Prostate gland (tissue), 2 donors: ENCODE measurements at places on chromosomes 2 and 18. TPM values are rescaled to one million over a fixed set of nuclear protein-coding genes. Genes with fewer than 3 reads are reported as not detected.

GRCh38 chr18:28559511-28559910 is 382.6 kb upstream of the CDH2 start:
- DNase-seq = no peak

GRCh38 chr18:74376523-74376922 is 60.9 kb downstream of the C18orf63 start:
- no peak for DNase-seq

DNA sequence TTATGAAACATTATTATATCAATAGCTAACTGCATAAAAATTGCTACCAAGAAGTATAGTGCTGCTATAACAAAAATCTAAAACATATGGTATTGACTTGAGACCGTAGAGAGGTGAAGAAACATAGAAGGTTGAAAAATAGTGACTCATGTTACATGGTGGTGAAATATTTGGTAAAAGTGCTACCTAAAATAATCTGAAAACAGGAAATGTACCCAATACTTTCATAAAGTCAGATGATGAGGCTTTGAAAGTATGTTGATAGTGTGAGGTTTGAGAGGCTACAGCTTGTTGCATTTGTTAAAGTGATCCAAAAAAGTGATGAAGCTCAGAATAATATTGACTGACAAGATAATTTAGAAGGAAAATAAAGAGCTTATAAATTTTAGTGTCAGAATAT is 718.7 kb upstream of the SLC8A1 start:
- DNase-seq = no peak

DNA sequence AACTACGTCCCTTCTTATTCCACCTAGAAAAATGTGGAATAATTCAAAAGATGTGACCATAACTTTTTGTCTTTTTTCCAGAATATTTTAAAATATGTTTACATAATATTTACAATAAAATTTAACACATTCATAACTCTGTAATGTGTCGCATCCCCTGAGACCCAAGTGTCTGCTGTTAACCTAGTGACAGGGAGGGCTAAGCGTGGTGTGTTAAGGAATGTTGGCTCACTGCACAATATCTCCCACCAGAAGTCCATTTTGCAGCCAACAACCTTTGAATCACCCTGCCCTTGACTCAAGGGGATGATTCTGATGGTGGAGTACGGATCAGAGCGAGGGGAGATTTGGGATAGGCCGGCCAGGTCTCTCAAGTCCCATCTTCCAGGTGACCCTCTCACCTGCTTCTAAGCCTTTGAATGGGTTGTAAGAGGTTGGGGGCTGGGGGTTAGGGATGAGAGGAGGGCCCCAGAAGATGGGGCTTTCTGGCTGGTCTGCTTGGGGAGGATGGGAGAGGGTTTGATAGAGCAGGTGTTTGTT is 43.3 kb downstream of the SERTAD2 start:
- DNase-seq = no peak

DNA sequence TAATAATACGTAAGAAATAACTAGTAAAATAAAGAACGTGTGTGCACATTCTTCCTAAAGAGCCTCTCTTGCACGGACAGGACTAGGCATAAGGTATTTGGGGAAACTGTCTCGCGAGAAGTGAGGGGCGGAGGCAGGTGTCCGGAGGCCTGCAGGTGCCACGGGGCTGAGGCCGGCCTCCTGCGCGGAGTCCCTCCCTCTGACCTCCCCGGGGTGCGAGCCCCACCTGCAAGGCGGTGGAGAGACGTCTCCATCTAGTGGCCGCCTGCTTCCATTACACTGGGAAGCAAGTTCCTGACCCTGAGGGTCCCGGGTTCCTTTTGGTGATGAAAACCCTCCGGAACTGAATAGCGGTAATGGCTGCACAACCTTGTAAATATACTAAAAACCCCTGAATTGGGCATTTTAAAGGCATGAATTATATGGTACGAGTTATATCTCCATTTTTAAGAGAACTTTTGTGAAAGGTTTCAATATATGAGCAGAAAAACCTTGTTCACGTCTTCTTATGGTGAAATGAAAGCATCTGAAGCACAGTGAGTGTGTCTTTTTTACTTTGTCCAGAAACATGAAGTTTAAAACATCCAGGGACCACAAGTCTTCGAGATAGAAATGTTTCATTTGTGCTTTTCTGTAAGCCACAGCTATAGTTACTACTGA is 35.5 kb upstream of the CTDP1 start:
- peak; percentile 38 for DNase-seq

DNA sequence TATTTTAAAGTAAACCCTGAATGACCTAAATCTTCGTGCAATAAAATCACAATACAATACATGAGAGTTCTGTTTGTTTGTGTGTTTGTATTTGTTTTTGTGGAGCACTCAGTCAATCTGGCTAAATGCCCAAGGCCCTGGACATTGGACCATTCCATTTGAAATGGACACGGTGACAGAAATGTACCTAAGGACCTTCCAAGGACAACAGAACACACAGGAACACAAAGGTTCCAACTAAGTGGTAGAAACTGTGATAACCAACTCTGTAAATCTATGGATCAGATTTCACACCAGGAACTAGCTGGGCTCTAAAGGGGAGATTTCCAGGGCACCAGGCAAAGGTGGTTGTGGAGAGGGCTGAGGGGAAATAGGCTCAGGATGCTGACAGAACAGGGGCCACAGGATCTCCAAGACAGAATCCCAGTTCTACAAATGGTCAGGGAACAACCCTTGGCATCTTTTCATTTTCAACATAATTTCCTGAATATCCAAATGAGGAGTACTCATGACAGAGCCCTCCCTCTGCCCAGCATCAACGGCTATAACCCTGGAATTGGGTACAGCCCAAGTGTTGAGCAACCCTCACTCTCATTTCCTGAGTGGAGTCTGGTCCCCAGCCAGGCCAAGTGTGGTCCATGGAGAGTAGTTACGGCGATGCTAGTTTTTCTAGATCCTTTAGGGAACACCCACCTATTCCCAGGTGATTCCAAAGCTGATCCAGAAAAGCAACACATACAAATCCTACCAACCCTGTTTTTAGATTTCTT is 78.4 kb downstream of the NCKAP5 start:
- no peak for DNase-seq

DNA sequence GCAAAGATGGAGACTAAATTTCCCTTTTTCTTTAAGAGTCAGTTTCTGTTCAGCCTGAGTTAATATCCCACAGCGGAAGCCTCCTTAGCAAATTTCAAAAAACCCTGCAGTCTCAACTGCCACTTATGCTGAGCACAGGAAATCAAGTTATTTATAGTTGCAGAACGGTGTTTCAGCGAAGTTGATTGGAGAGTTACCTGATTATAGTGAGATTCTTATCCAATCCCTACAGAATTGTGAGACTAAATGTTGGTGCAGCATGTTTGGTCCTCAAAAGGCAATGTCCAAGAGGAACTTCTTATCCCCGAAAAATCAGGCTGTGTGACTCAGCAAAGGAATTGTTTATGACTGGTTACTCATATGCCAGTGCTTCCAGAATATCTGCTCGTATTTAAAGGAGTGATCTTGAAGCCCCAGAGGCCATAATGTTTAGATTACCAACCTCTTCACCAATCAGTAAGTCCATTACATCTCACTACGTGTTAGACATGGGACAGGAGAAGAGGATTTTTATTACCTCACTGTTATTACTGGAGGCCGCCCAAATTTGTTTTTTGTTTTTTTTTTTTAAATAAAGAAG is 67.9 kb downstream of the LRRFIP1 start:
- DNase-seq = no peak

GRCh38 chr2:79368116-79368630 is 144.7 kb upstream of the CTNNA2 start:
- no peak for DNase-seq

GRCh38 chr2:233961905-233962304 is 44.7 kb downstream of the TRPM8 start:
- no peak for DNase-seq

DNA sequence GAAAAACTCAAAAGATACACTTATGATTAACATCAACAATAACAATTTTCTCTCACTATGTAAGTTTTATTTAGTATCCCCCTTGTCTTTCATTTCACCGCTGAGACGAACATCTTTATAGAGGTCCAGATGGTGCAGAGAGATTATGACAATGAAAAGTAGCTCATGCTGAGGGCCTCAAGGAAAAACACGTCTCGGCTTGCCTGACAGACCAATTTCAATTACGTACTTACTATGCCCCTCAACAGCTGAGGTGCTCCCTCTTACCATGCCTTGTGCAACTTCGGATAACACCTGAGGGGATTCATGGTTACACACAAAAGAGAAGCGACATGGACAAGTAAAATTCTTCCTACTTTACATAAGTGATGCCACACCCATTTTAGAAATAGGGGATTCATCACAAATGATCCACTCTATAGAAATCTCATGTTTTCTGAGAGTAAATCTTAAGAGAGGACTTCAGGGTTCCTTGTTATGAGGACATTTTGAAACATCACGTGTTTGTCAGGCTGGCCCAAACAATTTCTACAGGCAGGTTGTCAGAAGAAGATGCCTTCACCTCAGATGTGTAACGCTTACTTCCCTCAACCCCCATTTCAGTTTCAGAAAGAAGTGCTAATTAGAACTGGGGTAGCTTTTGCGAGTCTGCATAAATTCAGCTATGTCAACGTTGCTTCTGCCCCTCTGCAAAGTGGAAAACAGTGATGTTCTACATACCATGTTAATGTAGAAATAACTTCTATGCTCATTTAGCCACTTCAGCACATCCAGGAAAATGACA is 191.4 kb downstream of the NRXN1 start:
- DNase-seq = no peak

DNA sequence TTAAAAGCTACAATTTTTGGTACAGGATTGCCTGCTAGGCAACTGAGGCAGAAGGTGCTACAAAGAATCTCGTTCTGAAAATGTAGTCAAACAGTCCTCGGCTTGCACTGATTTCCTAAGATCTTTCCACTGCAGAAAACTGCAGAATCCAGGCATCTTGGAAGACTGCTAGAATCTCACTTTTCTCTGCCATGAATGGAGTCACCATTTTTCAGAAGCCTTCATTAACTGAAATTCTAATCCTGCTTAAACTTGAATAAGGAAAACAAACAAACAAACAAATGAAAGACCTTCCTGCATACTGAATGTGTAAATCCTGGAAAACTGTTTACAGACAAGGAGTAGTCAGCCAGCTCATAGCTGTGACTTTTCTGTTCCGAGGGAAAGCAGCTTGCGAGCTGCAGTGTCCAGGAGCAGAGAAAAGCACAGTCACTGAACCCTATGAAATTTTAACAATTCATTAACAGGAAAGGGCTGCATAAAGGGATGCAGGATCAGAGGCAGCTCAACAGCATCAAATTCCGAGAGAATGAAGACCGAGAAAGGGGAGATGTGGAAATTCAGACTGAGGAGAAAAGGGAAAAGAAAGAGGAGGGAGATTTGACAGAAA is 210.5 kb upstream of the PIK3C3 start:
- no peak for DNase-seq

- no peak for DNase-seq
Observed at GRCh38 chr2:96386470-96386869, 50.9 kb downstream of the NCAPH start.

DNA sequence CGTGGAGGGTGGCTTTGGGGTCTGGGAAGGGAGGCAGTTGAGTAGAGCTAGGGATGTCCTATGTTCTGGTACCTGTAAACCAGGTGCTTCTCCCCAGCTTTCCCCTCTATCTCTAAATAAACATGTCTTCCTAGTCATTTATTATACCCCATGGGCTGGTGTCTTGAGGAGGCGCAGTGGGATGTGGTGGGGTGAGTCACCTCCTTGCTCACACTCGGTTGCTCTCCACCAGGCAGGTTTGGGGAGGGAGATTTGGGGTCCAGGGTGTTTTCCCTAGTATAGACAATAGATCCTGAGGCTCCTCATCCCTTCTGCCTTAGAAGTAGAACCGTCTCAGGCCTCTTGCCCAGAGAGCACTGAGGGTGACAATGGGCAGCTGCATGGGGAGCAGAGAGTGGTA is 5.1 kb downstream of the PSD4 start:
- no peak for DNase-seq

DNA sequence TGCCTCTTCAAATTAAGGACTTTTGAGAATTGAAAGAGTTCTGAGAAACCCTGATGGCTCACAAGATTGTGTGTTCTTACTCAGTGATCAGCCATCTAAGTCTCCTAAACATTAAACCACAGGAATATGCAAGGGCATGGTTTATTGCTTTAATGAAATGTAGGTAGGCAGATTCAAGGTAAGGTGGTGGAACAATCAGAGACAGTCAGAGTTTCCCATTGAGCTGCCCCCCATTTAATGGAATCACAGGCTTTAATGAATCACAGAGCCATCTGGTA is 107.8 kb upstream of the LRATD1 start:
- DNase-seq = no peak

GRCh38 chr2:8193686-8194615 is 487.9 kb upstream of the ID2 start:
- DNase-seq = no peak

DNA sequence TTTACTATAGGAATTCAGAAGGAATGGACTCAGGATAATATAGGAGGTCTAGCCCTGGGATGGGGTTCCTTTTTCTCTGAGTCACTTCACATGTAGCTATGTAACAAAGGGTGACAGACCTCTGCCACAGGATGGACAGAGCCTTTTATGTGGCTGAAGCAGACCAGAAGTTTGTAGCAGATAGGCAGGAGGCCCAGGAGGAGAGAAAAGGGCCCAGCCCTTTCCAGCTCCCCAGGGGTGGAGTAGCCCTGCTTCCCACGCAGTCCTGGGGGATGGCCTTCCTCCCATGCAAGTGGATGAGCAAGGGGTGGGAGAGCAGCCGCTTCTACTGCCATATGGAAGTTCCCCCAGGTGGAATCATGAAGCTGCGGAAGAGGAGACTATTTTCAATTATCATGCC is 40.3 kb downstream of the ARMC9 start:
- DNase-seq = no peak

- DNase-seq = no peak
Observed at GRCh38 chr2:74181739-74182138, 3.1 kb upstream of the MOB1A start.

- no peak for DNase-seq
Observed at GRCh38 chr2:110771547-110772382, 39.4 kb downstream of the ACOXL start.

DNA sequence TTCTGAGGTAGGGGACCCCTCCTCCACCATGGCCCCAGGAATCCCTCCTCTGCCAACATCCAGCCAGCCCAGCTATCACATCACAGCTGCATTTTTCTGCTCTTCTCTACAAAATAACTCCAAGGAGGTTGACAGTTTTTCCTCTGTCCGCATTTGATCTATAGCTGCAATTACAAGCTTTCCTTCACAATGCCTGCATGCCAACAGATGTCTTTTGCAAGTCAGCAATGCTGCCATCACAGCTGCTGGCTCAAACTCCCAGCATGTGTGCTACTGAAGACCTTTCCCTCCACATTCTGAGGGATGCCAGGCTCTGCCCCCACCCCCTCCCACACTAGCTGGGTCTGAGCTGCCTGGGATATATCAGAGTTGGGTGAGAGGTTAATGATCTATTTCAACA is 51.7 kb downstream of the MCFD2 start:
- DNase-seq = no peak

Gene KIF1A
- total RNA-seq = 18.9 TPM

Gene UGT1A1
- total RNA-seq = 0.11 TPM

Gene TEKT4
- total RNA-seq = 0.09 TPM

Gene POMC
- total RNA-seq = 31.0 TPM

Gene CTAGE1
- not detected for total RNA-seq

Gene CD207
- 0.23 TPM for total RNA-seq

Gene EML6
- 0.46 TPM for total RNA-seq

Gene SERPINB13
- not detected for total RNA-seq

Gene NCK2
- 144 TPM for total RNA-seq
